Aorta (tissue), 5 donors: ENCODE measurements at places on chromosomes 2 and 18. TPM values are rescaled to one million over a fixed set of nuclear protein-coding genes. Genes with fewer than 3 reads are reported as not detected.

TOGARAM2 gene
- 0.78 TPM for total RNA-seq

DNA sequence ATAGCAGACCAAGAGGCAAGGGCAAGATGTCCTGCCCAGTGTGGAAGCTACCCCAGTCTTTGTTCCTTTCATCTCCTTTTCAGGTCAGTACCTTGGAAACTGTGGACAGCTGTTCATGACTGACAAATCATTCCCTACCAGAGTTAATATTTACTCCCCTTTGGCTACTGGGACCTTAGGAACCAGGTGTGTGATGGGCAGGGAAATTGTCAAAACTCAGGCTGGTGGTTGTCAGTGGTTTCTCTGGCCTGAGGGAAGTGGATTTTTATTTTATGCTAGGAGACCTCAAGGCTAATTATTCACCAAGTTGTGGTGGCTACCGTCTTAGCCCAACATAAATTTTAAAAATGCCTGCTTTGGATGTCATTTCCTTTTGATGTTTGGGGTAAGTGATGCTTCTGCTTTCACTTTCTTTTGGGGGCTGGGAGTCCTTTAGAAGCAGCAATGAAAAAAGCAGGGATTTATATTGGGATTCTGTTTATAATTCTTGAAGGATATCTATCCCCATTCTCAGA, 119.3 kb downstream of the SETBP1 start:
- no peak for DNase-seq

DNA sequence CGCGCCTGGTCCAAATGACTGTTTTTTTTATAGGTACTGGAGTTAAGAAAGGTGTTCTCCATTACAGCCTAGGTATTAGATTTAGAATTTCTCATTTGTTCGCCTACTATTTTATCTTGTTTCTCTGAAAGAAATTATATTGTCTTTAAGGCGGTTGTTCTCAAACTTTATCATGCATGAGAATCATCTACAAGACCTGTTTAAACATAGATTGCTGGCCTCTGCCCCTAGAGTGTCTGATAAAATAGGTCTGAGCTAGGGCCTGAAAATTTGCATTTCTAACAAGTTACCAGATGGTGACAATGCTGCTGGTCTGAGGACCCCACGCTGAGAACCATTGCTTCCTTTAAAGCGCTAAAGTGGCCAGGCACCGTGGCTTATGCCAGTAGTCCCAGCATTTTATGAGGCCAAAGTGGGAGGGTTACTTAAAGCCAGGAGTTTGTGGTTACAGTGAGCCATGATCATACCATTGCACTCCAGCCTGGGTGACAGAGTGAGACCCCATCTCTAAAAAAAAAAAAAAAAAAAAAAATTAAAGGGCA, 34.0 kb upstream of the RNF138 start:
- DNase-seq = no peak

LHCGR gene
- total RNA-seq = not detected

HOXD9 gene
- 2.3 TPM for total RNA-seq

CRIM1 gene
- 228 TPM for total RNA-seq

DNA sequence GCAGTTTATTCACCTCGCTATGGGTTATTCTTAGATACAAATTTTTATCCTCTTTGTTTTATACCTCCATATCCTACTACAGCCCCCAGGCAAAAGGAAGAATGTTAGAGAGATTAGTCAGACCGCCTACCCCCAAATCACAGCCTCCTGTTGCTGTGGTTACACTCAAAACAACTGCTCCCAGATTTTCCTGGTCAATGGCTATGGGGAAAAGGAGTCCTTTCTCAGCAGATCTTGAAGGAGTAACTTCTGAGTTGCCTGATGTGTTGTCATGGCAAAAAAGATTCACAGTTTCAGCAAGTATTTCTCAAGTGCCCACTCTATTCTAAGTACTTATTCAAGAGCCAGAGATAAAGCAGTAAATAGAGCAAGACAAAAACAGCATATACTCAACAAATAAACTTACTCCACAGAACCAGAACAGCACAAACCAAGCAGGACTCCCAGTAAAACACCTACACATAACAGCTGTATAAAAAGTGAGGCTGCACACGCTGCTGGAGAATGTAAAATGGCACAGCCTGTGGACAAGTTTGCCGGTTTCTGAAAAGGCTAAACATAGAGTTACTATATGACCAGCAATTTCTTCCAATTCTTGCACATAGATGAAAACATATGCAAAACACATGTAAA, 104.8 kb downstream of the NOL10 start:
- DNase-seq = no peak

DNA sequence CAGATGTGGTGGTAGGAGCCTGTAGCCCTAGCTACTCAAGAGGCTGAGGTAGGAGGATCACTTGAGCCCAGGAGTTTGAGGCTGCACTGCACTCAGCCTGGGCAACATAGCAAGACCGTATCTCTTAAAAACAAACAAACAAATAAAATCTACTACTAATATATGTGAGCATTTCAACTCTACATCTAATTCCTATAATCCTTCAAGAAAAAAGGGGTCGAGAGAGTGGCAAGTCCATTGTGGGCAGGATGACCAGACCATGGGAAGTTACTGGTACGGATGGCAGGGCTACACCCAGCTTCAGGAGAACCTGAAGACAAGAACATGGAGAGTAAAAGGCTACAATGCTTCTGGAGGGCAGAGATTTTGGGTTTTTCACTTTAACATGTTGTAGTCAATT, 24.0 kb downstream of the BUB1 start:
- DNase-seq = no peak

DNA sequence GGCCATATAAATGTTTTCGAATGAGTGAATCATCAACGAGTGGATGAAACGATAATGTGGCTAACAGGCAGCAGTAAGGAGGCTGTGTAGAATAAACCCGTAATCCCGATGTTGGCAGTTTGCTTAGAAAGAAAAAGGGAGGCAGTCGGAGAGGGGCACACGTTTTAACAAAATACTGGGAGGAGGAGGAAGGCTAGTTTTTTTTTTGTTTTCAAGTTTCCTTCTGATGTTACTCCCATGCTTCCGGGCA, 476 bp upstream of the MSH2 start:
- no peak for DNase-seq

- no peak for DNase-seq
These were observed 111.9 kb upstream of the TEX51 start for GRCh38 chr2:126786765-126787164.

DNA sequence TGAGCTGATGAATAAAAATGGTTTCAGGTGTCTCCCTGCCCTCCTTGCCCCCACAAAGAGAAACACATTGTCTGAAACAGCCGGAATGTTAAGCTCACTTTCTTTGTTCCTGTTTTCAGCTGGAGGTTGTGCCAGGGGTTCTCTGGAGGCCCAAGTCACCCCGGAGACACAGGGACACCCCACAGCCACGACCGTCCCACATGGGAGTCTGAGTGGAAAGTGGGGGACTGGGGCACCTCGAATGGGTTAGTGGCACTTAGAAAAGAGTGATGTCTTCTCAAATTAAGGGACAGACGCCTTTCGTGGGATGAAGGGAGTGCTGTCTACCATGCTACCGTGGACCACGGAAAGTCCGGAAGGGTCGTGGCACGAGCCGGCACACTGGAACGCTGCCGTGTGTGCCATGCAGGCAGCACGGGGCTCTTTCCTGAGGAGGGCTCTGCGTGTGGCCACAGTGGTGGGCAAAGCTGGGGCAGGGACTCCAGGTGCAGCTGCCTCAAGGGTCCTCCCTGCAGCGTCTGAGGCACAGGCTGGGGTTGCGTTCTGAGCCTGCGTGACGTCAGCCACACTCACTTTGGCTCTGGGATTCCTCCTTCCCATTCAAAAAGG, 39.4 kb upstream of the CTDP1 start:
- DNase-seq = no peak

DNA sequence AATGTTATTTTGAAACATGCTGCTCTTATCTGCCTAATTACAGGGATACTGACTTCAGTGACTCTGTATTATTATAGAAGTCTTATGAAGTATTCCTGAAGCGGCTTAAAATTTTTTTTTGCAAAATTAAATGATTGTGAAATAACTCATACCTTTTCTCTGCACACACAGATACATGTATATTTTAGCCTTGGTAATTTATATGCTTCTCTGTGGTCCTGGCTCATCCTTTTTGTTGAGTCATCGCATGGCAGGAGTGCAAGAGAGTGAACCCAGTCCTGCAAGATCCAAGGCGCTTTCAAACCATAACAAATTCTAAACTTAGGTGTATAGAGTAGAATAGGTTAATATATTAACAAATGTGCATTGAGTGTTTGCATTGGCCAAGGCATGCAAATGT, 8.6 kb downstream of the CCNT2 start:
- DNase-seq = no peak

GRCh38 chr2:74089816-74090745, 57.6 kb downstream of the BOLA3 start:
- DNase-seq = no peak

POMC gene
- 1.2 TPM for total RNA-seq

IL36G gene
- total RNA-seq = not detected

- no peak for DNase-seq
These were observed 51.4 kb upstream of the TRIB2 start for GRCh38 chr2:12665334-12665733.

DNA sequence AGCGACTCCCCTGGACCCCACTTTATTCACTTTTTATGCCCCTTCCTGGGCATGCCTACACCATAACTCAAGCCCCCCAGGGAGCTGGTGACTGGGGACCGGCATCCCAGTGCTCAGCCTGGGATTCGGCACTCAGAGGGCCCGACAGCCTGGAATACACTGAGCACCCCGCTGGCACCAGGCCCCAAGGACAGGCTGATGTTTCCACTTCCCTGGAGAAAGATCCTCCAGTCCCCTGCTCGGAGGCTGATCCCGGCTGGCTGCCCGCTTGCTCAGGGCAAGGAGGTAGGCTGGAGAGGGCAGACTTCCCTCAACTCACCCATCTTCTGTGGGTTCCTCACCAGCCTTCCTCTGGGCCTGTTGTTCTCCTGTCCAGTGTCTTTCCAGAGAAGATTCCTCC, 36.6 kb downstream of the ODC1 start:
- DNase-seq = no peak

- DNase-seq = no peak
These were observed 35.0 kb downstream of the ITGA6 start for GRCh38 chr2:172462373-172462848.

ANO7 gene
- 5.4 TPM for total RNA-seq

DNA sequence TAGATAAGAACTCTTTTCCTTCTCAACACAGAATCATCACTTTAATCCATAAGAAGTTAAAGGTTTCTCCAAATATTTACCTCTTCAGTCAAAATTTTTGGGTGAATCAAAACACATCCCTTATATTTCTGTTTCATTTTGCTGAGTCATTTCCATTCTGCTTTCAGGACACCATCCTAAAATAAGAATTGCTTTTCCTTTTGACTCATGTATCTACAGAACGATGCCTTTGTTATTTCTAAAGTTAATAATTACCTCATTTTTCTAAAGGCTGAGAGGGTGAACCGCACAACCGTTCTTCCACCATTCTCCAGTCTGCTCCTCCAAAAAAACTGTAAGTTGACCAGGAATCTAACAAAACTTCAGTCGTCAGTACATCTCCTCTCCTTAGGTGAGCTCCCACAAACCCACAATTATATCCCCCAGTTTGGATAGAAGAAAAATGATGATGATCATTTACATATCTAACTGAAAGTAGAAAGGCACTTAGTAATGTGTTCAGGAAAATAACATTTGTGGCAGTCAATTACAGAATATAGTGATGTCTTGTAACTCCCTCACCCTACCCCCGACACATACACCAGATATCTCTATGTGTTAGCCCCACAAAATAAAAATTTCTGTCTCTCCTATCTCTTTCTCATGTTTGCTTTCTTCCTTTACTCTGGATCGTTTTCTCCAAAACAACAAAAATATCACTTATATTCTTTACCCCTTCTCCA, 162.5 kb downstream of the RAD51AP2 start:
- DNase-seq = no peak

DNA sequence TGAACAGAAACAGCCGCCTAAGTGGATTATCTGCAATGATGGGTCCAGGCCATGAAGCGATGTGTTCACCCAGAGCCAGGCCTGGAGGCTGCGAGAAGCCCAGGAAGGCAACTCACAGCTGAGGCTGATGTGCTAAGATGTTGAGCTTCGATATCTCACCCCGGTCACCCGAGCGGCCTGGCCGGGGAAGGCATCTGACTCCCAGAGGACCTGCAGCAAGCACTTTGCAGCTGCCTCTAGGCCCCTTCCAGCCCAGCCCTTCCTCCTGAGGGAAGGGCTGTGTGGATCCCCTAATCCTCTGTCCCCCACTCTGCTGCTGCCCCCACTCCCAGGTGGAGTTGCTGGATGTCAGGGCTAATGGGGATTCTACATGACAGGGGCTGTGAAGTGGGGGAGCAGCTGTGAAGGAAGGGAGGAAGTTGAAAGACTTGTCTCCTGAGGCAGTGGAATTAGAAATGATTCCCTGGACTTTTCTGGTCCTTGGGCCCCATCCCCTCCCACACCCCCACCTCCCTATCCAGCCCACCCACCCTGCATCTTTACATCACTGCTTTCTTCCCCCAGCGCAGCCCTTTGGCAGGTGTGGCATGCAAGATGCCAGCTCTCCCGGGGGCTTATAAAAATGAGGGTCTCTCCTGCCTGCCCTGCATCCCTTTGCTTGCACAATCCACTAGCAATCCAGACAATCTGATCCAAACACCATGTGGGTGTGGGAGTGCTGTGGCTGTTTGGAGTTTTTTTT, 4.3 kb downstream of the ATP6V1B1 start:
- peak; percentile 47 for DNase-seq

DNA sequence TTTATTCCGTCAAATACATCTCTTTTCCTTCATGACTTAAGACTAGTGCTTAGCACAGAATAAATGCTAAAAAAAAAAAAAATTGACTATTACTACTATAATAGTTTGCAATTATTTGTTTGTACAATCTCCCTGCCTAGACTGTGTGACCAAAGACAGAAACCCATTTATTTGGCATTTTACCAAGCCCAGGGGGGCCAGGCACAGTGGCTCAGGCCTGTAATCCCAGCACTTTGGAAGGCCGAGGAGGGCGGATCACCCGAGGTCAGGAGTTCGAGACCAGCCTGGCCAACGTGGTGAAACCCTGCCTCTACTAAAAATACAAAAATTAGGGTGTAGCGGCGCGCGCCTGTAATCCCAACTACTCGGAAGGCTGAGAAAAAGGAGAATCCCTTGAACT, 1.4 kb downstream of the ASB3 start:
- no peak for DNase-seq

KCNJ3 gene
- 1.6 TPM for total RNA-seq

MREG gene
- 1.6 TPM for total RNA-seq

- peak; percentile 36 for DNase-seq
These were observed 307.4 kb downstream of the NDUFA10 start for GRCh38 chr2:239717706-239718105.

SELENOI gene
- 15.8 TPM for total RNA-seq

GRCh38 chr2:17894556-17894955, 16.1 kb downstream of the KCNS3 start:
- no peak for DNase-seq

DNA sequence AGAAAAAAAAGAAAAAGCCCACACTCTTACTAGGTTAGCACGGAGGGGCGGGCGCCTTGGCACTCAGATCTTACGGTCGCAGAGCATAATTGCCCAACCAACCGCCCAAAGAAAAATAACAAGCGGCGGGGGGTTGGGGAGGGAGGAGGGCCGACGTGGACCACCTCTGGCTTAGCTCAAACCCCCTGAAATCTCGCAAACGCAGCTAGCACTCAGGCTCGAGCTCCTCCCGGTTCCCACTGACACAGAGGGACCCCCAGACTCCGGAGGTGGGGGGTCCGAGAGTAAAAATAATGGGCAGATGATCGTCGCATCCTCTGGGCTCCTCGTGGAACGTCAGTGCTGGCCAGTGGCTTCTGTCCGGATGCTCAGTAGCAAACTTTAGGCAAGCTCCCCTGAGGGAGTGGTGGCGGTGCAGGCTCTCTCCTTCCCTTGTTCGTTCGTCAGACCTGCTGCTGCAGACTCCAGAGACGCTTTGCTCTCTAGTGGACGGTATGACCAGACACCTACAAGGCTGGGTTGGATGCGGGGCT, 12.0 kb downstream of the CATIP start:
- DNase-seq = peak; percentile 56

RAD51AP2 gene
- total RNA-seq = not detected

RNPEPL1 gene
- 46.9 TPM for total RNA-seq

CCDC195 gene
- not detected for total RNA-seq
